ENCODE measurements at places on chromosomes 11 and 22.

DNA sequence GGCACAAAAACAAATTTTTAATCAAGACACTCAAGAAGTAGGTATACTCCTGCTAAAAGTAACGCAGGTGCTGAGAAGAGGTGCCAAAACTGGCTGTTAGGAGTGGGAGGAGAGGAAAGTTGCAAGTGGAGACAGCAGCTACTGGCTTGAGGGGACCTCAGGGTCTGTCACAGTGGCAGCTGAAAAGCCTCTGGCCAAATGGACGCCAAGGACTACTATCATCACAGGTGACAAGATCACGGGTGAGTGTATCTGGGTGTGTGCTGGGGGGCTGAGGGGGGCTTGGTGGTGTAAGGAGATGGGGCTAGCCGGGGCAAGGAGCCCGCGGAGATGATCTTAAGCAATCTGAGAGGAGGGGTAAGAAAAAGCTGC lies 687 bp downstream of the ZNF202 start:
- no peak for DNase-seq

DNA sequence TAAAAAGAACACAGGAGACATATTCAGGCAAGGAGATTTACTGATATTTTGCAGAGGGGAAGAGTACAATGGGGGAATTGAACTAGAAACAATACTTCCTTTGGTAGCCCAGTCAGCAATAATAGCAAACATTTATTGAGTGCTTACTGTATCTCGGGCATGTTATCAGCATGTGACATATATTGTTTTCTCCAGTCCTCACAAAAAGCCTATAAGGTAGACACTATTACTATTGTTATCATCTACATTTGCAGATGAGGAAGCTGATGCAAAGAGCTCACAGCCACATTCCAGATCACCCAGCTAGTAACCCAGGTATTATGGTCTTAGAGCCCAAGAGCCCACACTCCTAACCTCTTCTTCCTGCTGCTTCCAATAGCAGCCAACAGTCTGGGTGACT lies 27.9 kb downstream of the NAV2 start:
- no peak for DNase-seq

DNA sequence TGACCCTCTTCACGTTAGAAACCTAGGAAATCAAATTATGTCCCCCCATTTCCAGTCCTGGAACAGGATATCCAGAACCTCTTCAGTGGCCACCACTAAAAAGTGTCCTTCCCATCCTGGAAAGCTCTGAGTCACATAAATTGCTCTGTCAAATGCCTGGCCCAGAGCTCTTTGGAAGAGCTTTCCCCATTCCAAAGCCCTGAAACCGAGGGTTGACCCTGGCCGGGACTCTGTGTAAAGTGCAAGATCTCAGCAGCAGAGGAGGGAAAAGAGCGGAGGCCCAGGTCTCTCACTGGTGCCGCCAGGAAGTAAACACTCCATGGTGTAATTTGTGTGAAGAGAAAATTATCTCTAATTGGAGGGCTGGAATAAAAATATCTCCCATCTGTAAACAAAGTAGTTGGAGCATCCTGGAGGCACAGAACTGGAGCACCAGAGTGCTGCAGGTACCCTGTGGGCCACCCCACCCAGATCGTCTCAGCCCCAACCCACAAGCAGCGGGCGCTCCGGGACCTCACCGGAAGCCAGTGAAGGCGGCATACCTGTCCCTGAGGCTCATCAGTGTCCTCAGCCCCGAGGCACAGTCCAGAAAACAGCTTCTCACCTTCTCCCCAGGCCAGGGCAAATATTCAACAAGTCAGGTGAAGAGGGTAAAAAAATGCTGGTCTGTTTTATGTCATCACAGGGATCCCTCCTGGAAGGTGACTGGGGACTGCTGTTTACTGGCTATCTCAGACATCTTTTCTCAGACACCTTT lies 4.7 kb upstream of the JAM3 start:
- DNase-seq = no peak

DNA sequence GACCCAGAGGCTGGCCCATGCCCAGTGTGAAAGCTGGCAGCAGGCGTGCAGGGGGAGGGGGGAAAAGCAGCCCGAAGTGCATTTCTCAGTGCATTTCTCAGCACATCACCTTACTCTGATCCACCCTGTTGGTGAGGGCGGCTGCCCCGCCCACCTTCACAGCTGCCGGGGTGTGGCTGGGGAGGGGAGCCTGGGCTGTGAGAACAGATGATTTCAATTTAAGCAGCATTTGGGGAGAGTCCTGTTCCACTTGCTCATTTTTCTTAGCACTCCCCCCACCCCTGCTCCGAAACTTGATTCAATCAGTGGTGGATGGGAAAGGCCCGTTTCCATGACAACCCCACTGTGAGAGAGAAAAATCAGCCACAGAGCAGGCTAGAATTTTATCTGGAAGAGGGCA lies 84.8 kb downstream of the SNX19 start:
- DNase-seq = no peak

- no peak for DNase-seq
Measured at GRCh38 chr22:17046566-17047348, 38.0 kb upstream of the IL17RA start.

DNA sequence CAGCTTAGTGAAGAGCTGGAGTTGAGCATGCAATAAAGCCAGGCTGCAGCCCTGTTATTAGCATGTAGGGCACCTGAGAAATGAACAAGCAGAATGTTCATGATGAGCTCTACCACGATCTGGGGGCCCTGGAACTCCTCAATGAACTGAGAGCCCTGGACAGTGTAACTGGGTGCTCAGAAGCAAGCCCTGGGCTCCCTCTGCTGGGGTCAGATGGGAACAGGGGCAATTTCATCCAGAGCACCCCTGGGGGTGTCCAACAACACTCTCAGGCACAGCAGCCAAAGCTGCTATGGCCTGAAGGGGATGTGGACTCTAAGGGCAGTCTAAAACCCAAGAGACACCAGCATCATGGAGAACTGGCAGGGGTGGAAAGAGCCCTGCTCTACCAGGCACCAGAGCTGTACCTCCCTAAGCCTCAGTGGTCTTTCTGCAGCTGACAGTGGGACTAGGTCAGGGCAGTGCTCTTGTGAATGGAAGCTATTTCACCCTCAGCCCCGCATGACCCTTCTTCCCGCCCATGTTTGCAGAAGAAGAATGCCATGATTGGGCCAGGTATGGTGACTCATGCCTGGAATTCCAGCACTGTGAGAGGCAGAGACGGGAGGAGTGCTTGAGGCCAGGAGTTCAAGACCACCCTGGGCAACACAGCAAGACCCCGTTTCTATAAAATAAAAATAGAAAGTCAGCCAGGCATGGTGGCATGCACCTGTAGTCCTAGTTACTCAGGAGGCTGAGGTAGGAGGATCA lies 28.9 kb downstream of the THOC5 start:
- DNase-seq = peak; percentile 29

GRCh38 chr11:131923309-131923708 lies 552.9 kb downstream of the NTM start:
- no peak for DNase-seq

DNA sequence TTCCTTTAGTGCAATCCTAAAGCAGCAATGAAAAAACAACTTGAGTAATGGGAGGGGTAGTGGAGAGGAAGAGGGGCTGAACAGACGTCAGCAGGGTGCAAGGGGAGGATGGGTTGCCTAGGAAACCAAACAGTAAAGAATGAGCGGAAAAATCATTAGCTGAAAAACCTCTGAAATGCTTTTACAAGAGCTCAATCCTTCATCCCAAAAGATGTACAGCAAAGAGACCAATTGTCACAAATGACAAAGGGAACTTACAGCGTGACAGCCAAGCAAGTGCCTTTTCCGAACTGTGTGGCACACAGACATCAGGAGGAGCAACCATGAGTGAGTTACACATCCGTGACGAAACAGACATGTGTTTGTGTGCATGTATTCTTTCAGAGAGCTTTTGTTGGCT lies 104.6 kb downstream of the SIK3 start:
- no peak for DNase-seq

GRCh38 chr22:40105755-40106154 lies 72.0 kb upstream of the TNRC6B start:
- no peak for DNase-seq

DNA sequence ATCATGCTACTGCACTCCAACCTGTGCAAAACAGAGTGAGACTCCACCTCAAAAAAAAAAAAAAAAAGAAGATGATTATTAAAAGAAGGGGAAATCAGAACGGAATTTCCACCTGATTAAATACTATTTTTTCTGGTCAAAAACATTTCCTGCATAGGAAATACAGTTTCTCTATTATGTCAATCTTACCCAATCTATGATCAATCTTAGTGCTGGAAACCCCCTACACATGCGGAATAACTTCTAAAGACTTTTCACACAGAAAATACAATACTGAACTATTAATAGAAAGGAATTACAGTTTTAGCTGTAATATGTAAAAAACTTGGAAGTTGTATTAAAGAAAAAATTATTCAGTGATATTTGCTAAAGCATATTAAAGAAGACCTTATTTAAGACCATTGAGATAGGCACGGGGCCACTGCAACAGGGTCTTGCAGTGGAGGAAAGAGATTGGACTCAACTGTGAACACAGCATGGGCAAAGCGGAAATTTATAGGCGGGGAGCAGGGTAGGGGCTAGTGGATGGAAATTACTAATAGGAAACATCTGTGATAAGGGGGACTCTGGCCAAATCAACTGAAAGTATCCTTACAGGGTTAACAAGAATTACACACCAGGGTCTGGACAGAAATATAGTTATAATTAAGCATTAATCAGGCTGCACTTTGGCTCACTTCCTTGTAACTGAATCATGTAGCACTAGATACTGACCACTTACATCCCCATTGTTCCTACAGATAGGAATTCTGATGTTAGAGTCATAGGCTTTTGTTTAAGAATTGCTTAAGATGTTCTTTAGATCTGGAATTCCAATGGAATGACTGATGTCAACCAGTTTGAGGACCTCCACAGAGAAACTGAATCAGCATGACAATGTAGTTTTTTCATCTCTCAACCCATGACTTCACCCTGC lies 411.5 kb upstream of the DDI1 start:
- DNase-seq = peak; percentile 98

GRCh38 chr11:75103380-75104026 lies 6.8 kb upstream of the OR2AT4 start:
- peak; percentile 48 for DNase-seq

DNA sequence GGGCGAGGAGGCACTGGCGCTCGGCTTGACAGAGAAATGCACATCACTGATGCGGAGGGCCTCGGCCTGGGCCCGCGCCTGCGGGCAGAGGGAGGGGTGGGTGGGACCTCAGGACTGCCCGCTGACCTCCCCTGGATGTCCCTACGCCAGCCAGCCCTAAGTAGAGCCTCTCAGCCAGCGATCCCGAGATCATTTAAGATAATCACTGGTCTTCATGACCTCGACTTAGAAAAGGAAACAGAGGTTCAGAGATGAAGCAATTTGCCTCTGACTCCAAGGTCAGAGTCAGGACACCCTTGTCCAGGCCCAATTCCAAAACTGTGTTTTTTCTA lies 4.9 kb downstream of the CBX6 start:
- DNase-seq = no peak

Measured in renal cortical epithelial cell (primary cell).